ENCODE measurements at places on chromosomes 3 and 15.

GRCh38 chr15:89067751-89068150 lies 20.5 kb upstream of the ABHD2 start:
- no peak for DNase-seq

GRCh38 chr15:22980189-22981050 lies at the start of gene CYFIP1:
Gene CYFIP1 (minus strand): TSS chr15:22980368. CDS start chr15:22947285, 33,083 bp downstream.
- DNase-seq, result no peak

DNA sequence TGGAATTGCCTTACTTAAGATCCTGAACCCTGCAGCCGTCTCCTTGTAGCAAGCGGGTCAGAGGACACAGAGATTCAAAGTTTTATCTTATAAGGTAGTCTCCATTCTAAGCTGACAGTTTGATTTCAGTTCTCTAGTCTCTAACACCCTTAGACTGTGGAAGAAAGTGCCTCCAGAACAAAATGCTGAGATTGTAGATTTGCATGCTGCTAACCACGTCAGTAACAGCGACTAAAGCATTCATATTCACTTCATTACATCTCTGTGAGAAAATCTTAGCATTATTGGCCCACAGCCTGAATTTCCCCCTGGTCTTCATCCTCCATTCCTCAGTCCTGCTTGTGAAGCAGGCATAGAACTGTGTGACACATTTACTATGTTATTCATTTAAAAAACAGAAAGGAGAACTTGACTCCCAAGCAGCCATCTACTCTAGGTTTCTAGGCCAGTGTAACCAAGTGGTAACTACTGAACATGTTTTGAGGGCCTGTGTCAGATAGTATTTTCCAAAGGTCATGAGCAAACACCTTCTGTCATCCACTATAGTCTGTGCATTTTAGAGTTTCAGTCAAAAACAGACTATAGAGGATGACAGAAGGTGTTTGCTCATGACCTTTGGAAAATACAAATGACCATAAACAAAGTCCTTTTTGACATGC lies 27.4 kb downstream of the ARIH2 start:
- DNase-seq, result no peak

DNA sequence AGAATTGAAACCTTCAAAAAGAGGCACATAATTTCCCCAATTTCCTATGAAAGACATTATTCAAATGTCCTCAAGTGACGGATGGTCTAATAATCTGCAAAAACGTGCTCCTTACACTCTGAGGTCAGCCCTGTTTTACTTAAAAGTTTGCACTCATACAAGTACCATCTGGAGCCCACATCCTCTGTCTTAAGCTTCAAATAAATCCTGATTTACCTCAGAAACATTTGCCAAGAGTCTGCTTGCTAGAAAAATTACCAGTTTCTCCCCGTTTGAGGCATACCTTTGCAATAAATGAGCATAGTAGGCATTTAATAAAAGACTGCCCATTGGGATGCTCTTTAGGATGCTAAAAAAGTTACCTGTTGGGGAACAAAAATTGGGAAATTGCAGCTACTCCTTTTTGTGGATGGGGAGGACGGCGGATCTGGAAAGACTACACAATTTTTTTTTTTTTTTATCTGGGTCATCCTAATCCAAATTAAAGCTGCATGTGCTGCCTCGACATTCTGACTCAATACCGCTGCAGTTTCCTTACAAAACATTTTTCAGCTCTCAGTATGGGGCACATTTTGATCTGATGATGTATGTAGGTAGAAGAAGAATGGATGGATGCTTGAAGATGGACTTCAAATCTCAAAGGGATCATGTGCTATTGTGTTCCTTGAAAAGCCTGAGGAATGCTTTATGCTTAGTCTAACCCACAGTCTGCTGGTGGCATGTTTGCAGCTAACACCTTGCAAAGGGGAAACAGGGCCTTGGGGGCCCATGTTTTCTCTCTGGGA lies 233.7 kb upstream of the ADAMTS9 start:
- no peak for DNase-seq

All from NAMALWA (cell line).